MG63 (cell line): ENCODE measurements at places on chromosomes 5 and 9. TPM values are rescaled to one million over a fixed set of nuclear protein-coding genes. Genes with fewer than 3 reads are reported as not detected.

Gene TMEM252
- total RNA-seq: not detected in 2 replicates

DNA sequence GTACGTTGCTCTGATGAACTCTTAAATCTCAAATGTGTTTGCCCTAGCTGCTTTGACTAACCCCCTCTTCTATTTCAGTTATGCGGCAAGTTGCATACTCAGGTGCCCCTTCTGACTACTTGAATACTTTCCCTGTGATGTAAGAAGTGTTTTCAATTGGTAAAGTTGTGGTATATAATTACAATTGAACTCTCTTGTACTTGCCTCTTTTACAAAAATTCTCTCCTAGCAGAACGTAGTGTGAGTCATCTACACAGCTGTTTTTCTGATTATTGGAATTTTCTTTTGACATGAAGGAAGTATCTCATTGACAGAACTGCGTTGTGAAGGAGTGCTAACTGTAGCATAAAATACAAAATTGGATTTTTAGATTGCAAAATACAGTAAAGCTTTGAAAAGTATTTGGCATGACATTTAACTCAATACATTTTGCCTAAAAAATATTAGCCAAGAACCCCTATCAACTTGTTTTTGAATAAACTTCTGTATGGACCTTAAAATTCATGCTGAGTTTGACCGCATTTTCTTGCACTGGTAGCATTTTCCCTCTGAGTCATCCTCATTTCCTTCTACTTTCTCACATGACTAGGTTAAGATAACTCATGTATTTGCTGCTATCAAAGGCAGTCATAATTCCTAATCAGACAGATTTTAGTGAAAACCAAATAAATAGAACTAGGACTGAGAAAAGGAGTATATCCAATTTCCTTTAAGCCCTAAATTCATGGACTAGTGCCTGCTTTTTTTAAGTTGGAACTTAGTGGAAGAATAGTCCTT lies 6.3 kb downstream of the CRHBP start:
- no peak for DNase-seq

DNA sequence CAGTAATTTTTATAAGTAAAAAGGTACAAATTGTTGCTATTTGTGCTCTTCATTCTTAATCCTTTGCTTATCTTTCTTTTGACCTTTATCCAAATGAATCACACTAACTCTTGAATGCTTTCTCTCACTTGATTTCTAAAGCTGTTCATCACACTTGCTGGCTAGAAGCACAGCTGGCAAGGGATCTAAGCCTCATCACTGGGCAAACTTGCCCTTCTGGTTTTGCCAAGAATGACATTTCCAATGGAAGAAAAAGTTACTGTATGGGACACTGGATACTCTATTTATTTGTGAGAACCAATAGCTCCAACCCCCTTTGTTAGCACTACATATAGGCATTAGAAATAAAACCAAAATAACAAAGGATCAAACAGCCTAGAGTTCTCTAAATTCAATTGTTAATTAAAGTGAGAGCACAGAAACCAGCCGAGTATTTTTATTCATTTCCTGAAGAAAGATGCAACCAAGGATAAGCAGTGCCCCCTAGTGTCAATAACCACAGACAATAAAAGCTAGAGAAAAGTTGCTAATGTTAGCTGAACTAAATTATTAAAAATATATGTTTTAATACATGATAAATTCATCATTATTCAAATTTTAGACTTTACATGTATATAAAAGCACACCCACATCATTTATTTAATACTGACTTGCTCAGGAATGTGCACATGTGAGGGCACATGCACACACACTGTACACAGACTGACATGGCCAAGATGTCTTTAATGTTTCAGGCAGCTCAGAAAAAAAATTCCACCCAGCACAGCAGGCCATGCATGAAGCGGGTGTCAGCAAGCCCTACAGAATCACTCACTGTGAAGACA lies 59.8 kb upstream of the POU5F2 start:
- peak; percentile 90 for DNase-seq

DNA sequence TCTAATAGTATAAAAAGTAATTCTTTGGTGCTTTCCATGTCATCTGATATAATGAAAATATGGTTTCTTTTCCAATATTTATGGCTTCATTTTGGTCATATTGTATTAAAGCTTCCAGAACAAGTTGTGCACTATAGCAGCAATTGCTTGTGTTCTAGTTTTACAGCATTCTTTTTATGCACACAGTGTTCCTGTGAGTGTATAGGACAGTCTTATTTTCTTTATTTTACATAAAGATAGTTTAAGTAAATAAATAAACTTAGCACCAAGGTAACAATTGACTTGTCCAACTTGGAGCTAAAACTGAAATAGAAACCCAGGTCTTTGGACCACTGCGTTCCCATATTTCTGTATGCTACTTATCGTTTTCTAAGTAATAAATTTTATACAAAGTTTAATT lies 38.9 kb downstream of the ATG10 start:
- no peak for DNase-seq

Gene PCDHA7
- total RNA-seq: 0.10 TPM in 1 of 2 replicates, not detected in the other

Gene PCDHGA8
- 0.03 and 0.59 TPM in 2 replicates for total RNA-seq

Gene PPP2R2B
- total RNA-seq: 3.9 and 9.1 TPM in 2 replicates

Gene SPAG8
- 2.4 TPM in 1 of 2 replicates, not detected in the other for total RNA-seq

Gene ANKRD33B
- total RNA-seq: 9.6 and 10.4 TPM in 2 replicates

GRCh38 chr5:16889972-16890519 lies 46.0 kb downstream of the MYO10 start:
- no peak for DNase-seq
